ENCODE measurements at places on chromosomes 4 and X.

- DNase-seq: no peak
Measured at GRCh38 chr4:127523369-127523768, 109.4 kb upstream of the INTU start.

GRCh38 chr4:148757171-148757570, 315.0 kb upstream of the NR3C2 start:
- no peak for DNase-seq

- no peak for DNase-seq
Measured at GRCh38 chrX:118872102-118872566, 48.5 kb downstream of the ZCCHC12 start.

DNA sequence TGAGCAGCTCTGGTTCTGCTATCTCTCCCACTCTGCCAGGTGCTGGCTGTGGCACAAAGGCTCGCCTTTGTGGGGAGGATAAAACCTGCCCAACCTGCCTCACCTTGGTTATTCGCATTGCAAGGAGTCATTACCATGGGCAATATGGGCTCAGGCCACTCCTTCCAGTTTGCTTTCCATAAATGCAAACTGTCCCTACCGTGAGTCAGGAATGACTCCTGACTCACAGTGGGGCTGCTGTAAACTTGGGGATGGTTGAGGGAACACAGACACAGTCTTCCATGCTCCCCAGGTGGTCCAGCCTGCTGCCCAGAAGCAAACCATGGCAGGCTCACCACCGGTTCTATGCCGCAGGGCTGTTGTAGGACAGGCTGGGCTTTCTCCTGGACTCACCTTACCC, 36.1 kb downstream of the COQ2 start:
- DNase-seq: no peak

- DNase-seq: no peak
Measured at GRCh38 chr4:7198440-7199128, 6.2 kb downstream of the SORCS2 start.

DNA sequence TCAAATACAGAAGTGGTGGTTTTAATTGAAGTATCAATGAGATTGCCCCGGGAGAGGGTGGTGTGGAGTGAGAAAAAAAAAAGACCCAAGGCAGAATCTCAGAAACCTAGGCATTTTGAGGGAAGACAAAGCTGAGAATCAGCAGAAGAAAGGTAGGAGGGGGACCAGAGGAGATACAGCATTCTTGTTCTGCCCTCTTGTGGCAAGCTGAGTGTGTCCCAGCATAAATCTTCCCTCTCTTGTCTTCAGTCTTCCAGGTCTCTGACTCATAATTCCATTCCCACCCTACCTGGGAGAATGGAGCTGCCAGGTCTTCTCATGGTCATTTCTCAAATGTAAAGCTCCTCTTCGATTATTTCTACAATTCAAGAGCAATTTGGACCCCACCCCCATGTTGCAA, 32.7 kb upstream of the MAGED1 start:
- DNase-seq: no peak

GRCh38 chr4:103397541-103397940, 199.4 kb upstream of the CENPE start:
- DNase-seq: no peak

- DNase-seq: no peak
Measured at GRCh38 chr4:83906561-83906960, 370.7 kb downstream of the GPAT3 start.

DNA sequence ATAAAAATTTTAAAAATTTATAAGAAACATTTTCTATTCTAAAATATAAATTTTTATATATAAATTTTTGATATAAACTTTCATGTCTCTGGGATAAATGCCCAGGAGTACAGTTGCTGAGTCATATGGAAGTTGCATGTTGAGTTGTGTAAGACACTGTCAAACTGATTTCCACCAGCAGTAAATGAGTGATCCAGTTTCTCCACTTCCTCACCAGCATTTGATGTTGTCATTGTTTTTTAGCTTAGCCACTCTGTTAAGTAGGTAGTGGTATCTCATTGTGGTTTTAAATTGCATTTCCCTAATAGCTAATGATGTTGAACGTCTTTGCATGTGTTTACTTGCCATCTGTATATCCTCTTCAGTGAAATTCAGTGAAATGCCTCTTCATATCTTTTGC, 66.5 kb downstream of the MAMLD1 start:
- DNase-seq: peak; percentile 55

GRCh38 chr4:146522869-146523205, 1.1 kb upstream of the SLC10A7 start:
- peak; percentile 24 for DNase-seq
